ENCODE measurements at places on chromosomes 6 and 20.

GRCh38 chr6:157911786-157912185 is 69.9 kb upstream of the SYNJ2 start:
- no peak for DNase-seq

- no peak for DNase-seq
Observed at GRCh38 chr6:137123078-137123477, 50.4 kb downstream of the IL22RA2 start.

DNA sequence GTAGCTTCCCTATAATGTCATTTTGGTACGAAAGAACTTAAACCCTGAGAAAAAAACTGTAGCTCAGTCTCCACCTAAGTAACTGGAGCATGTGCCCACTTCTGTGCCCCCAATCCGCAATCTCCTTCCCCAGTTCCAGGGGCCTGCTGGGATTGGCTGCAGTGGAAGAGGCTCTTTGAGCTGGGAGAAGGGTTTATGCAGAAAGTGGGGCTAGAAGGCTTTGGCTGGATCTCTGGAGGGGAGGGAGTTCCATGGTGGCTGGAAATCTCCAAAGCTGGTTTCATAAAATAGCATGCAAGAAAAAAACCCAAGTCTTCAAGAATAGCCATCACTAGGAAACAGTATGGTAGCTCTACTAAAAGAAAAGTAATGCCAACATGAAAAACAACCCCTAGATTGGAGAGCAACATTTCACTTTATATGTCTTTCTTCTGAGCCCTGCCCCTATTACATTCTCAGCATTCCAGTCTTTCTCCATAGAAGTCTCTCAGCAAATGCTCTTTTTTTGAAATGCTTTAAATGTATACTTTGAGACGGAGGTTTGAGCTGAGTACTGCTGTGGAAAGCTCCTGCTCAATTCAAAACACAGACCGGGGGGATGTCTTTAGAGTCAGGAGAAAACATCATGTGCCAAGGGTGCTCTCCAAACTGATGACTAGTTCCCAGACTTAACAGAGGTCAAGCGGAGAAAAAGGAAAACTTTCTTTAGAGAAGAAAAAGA is 36.0 kb upstream of the FOXO3 start:
- DNase-seq, result no peak

- no peak for DNase-seq
Observed at GRCh38 chr6:33212857-33213165, 4.5 kb downstream of the RING1 start.

DNA sequence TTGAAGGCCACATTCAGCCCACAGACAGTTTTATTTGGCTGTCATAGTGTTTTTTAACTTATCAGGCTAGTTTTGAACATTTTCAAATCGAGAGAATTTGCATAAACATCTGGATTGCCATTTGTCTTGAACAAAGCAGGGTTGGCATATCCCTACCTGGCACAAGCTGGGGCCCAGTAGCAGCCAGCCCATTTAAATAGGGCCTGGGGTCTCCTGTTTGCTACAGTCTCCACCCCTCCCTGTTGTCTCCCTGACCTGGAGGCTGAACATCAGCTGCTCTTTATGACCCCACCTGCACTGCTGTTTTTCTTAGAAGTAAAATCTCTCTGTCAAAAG is 10.5 kb downstream of the BCAS4 start:
- no peak for DNase-seq

- DNase-seq, result no peak
Observed at GRCh38 chr6:111800259-111800765, 72.9 kb downstream of the FYN start.

- no peak for DNase-seq
Observed at GRCh38 chr6:83893024-83893423, 33.5 kb downstream of the CYB5R4 start.

DNA sequence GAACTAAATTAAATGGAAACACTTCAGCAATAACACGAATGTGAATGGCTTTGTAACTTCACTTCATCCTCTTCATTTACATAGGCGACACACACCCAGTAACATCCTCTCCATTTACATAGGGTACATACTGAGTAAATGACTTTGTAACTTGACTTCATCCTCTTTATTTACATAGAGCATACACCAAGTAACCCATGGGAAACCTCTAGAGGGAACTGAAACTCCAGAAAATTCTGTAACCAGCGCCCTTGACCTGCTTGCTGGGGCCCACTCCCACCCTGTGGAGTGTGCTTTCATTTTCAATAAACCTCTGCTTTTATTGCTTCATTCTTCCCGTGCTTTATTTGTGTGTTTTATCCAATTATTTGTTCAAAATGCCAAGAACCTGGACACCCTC is 81.6 kb upstream of the OPRM1 start:
- DNase-seq, result no peak

GRCh38 chr6:154071711-154072110 is 32.7 kb downstream of the OPRM1 start:
- no peak for DNase-seq

- no peak for DNase-seq
Observed at GRCh38 chr20:50804437-50805348, 9.8 kb downstream of the BCAS4 start.

- peak; percentile 71 for DNase-seq
Observed at GRCh38 chr20:47352332-47353238, 3.9 kb downstream of the ZMYND8 start.

DNA sequence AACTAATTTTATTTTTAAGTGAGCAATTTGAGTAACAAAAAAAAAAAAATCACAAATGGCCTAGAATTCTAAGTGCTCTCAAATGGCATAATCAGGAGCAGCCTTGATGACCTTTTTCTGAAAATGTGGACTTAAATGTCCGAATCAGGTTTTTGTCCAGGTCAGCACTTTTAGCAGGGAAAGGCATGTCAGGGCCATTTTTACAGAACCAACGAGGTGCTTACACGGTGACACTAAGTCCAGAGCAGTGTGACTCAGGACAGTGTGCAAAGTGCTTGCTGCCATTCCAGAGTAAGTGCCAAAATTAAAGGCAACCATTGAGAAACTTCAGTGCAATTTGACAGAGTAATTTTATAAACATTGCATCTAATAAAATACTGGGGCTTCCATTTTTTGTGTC is 127.8 kb downstream of the KIF16B start:
- DNase-seq, result no peak

GRCh38 chr6:87675004-87675681 is 26.9 kb downstream of the AKIRIN2 start:
- DNase-seq, result no peak

DNA sequence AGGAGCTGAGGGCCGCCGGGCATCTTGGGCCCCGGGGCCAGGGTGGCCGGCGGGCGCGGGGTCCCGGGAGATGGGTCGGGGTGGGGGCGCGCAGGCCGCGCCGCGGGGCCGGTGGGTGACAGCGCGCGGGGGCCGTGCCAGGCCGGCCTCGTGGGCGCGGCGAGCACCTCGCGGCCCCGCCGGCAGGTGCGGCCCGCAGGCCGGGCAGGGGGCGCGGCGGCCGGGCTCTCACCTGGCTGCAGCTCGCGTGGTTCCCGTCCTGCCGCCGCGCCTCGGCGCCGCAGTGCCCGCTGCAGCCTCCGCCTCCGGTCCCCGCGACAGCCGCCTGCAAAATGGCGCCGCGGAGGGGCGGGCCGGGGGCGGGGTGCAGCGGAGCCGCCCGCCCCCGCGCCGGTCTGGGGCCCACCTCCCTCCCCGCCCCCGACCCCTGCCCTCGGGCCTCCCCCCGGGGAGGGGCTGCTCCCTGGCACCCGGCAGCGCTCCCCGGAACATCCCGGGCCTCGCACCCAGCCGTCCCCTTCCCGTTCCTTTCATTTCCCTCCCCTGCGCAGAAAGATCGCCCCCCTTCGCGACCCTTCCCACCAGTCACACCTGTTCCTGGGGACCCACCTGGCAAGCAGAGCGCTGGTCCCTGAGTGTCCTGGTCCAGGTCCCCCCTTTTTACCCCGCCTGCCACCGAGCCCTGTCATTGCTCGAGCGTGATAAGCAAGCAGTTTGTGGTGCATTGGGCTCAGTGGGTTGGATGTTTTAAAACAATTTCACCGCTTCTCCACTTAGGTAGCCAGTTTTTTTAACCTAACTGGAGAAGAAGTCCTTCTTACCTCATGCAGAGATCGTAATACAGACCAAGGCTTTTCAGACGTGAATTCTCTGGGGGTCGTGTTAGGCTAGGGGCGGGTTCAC is at the start of gene SLC23A2:
SLC23A2 (minus strand) TSS at position 337 of the 903 bp plus-strand sequence. CDS start 68,948 bp downstream, outside the sequence.
- peak; percentile 15 for DNase-seq

DNA sequence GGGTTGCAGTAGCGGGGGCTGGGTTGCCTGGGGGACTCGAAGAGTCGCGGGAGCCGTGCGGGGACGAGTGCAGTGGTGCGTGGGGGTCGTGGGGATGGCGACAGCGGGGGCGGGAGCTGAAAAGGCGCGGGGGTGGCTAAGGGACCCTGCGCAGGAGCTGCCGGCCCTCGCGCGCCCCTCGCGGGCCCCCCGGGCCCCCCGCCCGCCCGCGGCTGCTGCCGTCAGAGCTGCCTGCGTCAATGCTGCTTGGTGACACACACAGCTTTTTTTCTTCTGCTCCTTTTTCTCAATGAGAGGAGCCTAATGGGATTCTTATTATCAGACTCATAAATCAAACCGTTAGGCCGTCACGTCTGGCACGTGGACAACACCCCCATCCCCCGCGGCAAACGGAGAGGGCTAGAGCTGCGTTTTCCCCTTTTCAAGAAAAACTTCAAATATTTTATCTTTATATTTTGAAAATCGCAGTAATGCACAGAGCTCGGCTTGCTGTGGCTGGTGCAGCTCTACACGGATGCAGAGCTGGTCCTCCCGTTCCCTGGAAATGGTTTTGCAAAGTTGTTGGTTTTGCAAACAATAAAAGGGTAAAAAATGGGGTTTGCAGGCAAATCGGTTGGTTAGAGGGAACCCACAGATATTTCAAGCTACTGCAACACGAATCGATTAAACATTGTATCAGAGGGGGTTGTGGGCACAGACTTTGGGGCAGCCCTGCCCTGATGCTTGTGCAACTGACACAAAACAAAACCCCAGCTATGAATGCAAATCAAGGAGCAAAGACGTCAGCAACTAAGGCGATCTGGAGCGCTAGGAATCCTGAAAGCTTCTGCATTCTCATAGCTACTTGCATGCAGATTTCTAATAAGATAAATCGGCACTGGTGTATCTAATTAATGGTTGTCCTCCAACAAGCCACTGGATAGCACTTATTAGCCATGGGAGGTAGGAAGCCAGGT is 161.4 kb downstream of the TBXT start:
- DNase-seq, result no peak

DNA sequence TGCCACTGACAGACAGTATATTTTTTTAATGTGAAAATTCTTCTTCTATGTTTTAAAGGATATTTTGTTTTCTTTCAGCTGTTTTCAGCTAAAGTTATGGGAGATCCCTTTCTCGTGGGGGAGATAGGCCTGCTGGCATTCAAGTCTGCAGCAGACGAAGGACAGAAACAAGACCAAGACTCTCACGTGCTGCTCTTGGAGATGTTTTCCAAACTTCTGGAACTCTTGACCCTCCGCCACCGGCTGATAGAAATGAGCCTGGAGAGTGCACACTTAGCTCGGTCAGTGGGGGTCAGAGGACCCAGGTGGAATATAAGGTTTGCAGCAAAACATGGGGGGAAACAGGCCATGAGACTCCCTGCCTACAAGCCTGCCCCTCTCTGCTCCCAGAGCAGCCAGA is 120.5 kb downstream of the CD164 start:
- no peak for DNase-seq

- DNase-seq, result no peak
Observed at GRCh38 chr6:168268755-168269154, 50.8 kb downstream of the DACT2 start.

GRCh38 chr20:46357030-46357514 is 48.8 kb upstream of the CDH22 start:
- no peak for DNase-seq

DNA sequence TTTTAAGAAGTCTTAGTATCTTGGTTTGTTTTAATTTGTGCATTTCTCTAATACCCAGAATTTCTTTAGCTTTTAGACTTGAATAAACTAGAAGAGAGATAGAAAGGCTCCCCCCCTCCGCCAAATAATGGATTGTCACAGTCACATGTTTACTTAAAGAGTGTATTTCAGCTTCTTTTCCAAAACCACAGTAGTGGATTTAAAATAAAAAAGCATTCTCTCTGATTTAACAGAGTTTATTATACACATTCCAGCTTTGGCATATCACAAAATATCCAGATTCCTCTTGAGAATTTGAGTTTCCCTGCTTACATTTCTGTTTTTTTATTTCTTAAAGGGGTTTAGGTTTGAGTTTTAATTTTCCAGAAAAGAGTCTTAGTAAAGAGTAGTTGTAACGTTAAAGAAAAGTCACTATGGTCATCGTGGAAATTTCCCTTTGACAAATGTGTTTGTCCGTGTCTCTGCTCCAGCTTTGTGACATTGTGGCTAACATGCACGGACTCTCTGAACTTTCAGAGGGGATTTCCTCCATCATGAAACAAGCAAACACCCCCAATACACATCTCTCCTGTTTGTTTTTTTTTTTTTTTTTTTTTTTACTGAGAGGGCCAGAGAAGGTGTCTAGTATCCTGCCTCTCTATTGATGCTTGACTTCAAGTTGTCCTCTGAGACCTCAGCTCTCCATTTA is 113.5 kb upstream of the SUPT3H start:
- no peak for DNase-seq

DNA sequence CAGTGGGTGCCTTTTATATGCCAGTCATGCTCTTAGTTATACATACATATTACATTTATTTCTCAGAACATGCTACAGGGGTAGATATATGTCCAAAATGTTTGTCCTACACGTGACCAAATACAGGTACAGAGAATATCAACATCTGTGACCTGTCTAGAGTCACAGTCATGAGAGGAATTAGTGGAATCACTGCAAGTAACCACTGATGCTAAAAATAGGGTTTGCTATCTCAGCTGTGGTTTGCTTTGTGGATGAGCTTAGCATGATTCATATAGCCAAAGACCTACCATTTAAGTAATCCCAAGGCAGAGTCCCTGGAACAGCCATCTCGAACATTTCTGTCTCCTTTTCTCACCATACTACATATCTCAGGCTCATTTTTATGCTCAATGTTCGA is 32.3 kb downstream of the GSTA3 start:
- DNase-seq, result no peak

- no peak for DNase-seq
Observed at GRCh38 chr6:41741625-41742490, 5.3 kb downstream of the PGC start.

DNA sequence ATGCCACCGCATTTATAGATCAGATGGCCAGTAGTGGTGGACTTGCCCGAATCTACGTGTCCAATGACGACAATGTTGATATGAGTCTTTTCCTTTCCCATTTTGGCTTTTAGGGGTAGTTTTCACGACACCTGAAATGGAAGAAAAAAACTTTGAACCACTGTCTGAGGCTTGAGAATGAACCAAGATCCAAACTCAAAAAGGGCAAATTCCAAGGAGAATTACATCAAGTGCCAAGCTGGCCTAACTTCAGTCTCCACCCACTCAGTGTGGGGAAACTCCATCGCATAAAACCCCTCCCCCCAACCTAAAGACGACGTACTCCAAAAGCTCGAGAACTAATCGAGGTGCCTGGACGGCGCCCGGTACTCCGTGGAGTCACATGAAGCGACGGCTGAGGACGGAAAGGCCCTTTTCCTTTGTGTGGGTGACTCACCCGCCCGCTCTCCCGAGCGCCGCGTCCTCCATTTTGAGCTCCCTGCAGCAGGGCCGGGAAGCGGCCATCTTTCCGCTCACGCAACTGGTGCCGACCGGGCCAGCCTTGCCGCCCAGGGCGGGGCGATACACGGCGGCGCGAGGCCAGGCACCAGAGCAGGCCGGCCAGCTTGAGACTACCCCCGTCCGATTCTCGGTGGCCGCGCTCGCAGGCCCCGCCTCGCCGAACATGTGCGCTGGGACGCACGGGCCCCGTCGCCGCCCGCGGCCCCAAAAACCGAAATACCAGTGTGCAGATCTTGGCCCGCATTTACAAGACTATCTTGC is 725 bp downstream of the EEF1A1 start:
- no peak for DNase-seq

GRCh38 chr6:75693534-75693933 is 55.5 kb upstream of the MYO6 start:
- DNase-seq, result no peak

Data from NCI-H187 (cell line).